ENCODE measurements at places on chromosomes 4 and X.

- no peak for DNase-seq
Observed at GRCh38 chr4:882646-883045, 49.5 kb downstream of the GAK start.

DNA sequence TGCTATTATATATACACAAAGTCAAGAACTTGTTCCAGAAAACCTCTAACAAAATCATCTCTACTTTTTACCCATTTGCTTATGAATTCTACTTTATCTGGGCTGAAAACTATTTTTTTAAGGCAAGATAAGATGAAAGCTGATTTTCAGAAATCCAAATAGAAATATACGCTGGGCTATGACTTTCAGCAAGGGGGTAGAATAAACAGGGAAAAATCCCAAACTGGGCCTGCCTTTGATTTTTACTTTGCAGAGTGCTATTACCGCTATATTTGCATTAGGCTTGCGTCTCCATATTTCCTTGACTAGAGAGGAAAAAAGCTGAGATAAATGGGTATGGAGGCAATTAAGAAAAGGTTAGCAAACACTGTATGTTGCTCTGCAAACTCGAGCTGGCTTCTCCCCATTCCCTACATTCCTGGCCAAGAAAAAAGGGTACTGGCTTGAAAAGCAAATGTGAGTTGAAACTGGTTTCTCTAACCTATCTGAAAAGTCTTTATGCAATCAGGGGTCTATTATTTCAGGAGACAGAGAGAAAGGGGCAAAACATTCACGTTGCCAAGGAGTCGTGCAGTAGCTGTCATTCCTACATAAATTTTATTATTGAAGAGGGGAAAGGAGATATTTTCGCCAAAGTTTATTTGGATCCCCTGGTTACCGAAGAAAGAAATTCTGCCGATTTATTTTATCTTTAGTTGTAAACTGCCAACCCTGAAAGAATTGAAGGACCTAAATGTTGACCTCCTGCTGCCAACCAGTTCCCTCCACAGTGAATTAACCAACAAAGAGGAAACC is 2.2 kb downstream of the TMEM47 start:
- no peak for DNase-seq

GRCh38 chrX:15976396-15976795 is 121.8 kb upstream of the AP1S2 start:
- DNase-seq: no peak

DNA sequence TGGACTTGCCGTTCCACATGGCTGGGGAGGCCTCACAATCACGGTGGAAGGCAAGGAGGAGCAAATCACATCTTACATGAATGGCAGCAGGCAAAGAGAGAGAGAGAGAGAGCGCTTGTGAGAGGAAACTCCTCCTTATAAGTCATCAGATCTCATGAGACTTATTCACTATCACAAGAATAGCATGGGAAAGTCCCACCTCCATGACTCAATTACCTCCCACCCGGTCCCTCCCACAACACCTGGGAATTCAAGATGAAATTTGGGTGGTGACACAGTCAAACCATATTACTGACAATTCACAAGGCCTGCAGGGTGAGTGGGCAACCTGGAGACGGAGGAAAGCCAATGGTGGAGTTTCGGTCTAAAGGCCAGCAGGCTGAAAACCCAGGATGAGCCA is 394.3 kb upstream of the TRAM1L1 start:
- no peak for DNase-seq

- DNase-seq: no peak
Observed at GRCh38 chrX:46574774-46575381, 1.3 kb downstream of the CHST7 start.

- DNase-seq: no peak
Observed at GRCh38 chr4:183136855-183137254, 37.8 kb downstream of the WWC2 start.

- no peak for DNase-seq
Observed at GRCh38 chrX:77505227-77505626, 58.0 kb downstream of the FGF16 start.

DNA sequence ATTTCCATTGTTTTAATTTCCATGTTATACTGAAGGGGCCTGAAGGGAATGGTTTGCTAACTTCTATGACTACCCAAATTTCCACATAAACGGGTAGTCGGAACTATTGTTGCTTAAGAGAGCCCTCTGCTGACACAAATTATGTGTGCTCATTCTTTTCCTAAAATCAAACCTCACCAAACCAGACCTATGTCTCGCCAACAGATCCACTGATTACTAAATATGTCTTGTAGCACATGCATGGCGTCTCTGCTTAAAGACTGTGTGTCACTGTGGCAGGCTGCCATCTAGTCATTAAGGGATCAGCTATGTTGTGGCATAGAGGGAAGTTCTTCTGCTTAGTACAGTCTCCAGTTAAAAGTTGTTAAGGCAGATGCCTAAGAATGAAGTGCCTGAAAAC is 25.1 kb downstream of the PIR start:
- DNase-seq: no peak

DNA sequence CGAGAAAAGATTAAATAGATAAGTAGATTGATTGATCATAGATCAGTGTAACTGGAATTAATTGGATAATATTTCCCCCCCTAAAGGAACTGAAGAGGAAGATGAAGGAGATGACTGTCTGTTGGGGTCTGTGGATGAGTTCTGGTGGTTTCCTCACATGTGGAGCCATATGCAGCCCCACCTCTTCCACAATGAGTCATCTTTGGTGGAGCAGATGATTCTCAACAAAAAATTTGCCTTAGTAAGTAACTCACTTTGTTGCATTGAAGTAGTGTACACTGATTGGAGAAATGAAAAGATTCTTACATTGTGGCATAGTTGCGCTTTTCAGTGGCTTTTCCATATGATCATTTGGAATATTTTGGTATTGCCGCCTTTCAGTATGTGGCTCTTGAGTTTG is 80.4 kb downstream of the NDST3 start:
- DNase-seq: no peak

- DNase-seq: no peak
Observed at GRCh38 chr4:4864443-4864939, 5.0 kb downstream of the MSX1 start.
